ENCODE measurements at places on chromosomes 12 and 14. TPM values are rescaled to one million over a fixed set of nuclear protein-coding genes. Genes with fewer than 3 reads are reported as not detected.

DNA sequence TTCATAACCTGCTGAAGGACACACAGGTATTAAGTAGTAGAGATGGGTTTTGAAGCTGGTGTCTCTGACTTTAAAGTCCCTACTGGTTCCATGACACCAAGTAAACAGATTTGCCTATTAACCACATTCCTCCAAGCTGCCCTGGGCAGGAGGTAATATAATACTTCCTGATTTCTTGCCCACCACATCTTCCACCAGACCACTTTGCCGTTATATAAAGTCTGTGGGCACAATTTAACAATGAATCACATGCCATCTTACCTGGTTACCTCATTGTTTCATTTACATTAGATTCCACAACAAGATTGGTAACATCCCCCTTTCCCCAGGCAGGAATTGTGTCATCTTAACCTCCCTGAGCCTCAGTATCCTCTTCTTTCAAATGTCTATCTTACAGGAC is 900 bp upstream of the LRRC23 start:
- DNase-seq: no peak

GRCh38 chr14:32495435-32495734 is 166.3 kb downstream of the AKAP6 start:
- no peak for DNase-seq

GRCh38 chr14:82587226-82587625 is 1053.6 kb upstream of the SEL1L start:
- no peak for DNase-seq

DNA sequence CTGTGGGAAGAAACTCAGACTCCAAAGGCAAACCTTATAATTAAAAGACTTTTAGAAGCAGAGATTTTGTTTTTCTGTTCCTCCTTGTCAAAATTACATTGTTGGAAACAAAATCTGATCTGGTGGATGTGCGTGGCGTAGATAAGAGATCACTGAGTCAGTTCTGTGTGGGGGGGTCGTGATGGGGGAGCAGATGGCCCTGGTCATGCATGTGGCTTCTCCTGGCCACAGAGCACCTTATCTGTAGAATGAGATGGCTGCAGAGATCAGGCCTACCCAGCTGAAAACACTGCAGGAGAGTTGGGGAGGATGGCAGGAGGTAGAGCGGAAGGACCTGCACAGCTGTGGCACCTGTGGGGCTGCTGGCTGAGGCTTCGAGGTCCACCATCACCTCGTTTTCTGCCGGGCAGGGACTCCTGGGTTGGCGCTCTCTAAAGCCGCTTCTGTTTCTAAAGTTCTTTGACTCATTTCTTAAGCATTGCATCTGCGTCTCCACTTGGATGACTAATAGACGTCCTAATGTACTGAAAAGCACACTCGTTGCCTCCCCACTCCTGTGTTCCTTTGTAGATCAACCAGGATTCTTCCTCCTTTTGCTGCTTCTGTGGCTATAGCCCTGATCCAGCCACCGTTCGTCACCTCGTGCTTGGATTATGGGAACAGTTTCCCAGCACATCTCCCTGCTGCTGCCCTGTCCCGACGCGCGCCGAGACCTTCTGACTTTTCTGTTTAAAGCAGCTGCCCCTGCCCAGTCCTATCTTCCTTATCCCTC is 93.4 kb downstream of the TSPAN9 start:
- no peak for DNase-seq

DNA sequence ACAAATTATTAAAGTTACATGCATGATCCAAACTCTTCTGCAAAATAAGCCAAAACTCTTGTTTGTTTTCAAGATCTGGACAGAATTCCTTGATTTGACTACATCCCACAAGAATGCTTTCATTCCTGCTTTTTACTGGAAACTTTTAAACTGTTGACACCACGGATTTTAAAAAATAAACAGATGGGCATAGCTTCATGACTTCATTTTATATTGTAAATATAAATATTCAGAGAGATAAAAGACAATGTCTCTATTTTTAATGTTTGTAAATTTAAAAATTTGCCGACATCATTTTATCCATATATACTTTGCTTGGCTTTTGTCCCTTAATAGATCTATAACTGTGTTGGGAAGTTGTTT is 134.3 kb upstream of the DCN start:
- no peak for DNase-seq

TMEM229B gene
- polyA plus RNA-seq: 3.2 TPM

HCAR2 gene
- 0.27 TPM for polyA plus RNA-seq
